Stimulated activated CD4-positive, alpha-beta T cell treated with anti-CD3 and anti-CD28 coated beads, Interleukin-12 subunit alpha, Interleukin-12 subunit beta, amount 100 ng/mL, for 48 hours (primary cell): ENCODE measurements at places on chromosomes 1 and 21.

GRCh38 chr21:45320261-45321025, 32.7 kb upstream of the POFUT2 start:
- DNase-seq: no peak

- DNase-seq: no peak
These were observed 172.6 kb downstream of the PTPRC start for GRCh38 chr1:198811449-198811848.

DNA sequence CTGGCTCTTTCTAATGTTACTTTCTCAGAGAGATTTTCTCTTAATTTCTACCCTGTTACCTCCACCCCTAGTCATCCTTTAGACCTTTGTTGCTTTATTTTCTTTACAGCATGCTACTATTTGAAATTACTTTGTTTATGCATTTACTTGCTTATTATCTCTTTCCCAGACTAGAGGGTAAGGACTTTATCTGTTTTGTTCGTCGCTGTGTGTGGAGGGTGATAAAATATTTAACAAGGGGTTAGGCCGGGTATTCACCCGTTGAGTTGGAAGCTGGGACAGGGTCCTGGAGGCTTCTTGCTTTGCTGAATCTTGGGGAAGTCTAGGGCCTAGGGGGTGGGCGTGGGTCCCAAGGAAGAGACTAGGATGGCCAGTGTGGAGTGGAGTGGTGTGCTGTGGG, 43.6 kb downstream of the CDC14A start:
- DNase-seq: no peak

DNA sequence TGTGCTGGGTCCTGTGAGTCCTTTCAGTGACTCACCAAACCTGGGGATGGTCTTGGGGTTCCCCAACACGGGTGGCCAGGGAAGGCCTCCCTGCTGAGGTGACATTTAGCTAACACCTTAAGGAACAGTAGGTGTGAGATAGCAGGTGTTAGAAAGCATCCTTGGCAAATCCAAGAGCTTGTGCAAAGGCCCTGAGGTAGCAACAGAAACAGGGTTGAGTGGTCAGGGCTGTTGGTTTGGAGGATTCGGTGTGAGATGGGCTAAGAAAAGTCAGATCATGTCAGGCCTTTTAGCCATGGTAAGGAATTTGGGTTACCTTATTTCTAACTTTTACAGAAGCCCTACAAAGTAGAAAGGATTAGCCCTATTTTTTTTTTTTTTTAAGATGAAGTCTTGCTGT, 343.0 kb downstream of the CAMTA1 start:
- DNase-seq: no peak

- DNase-seq: no peak
These were observed 7.0 kb downstream of the CFAP45 start for GRCh38 chr1:159892944-159893343.

- DNase-seq: no peak
These were observed 23.3 kb downstream of the RPRD2 start for GRCh38 chr1:150387200-150387599.
